Body of pancreas (tissue), 4 donors: ENCODE measurements at places on chromosomes 7 and 10. TPM values are rescaled to one million over a fixed set of nuclear protein-coding genes. Genes with fewer than 3 reads are reported as not detected.

GRCh38 chr7:141333459-141333858, 217.8 kb upstream of the AGK start:
- DNase-seq, result no peak
- H3K4me1 ChIP-seq, result no peaks in the 10 kb centered on the region
- H3K27me3 ChIP-seq, result no peaks in the 10 kb centered on the region
- H3K27ac ChIP-seq, result no peak overlapping the region
- no peaks in the 10 kb centered on the region for H3K36me3 ChIP-seq

The ODAD2 gene
- total RNA-seq, result 0.66 TPM

GRCh38 chr10:59799421-59799820, 46.2 kb upstream of the MRLN start:
- no peaks in the 10 kb centered on the region for H3K27me3 ChIP-seq
- H3K27ac ChIP-seq, result no peak overlapping the region
- no peak overlapping the region for H3K4me3 ChIP-seq
- no peak for DNase-seq

The NUDT1 gene
- total RNA-seq, result not detected

The SLC26A5 gene
- not detected for total RNA-seq

- no peaks in the 10 kb centered on the region for H3K36me3 ChIP-seq
- H3K4me3 ChIP-seq, result no peak overlapping the region
- H3K4me1 ChIP-seq, result peaks cover 4% of the 10 kb centered on the region
- no peaks in the 10 kb centered on the region for H3K27me3 ChIP-seq
- no peak for DNase-seq
These were observed 249.8 kb downstream of the TRIL start for GRCh38 chr7:28708033-28708951.
